Daoy (cell line): ENCODE measurements at places on chromosomes 11 and 22. TPM values are rescaled to one million over a fixed set of nuclear protein-coding genes. Genes with fewer than 3 reads are reported as not detected.
A peak's percentile ranks its signal among the peaks of the same experiment; 100 is the strongest.

DNA sequence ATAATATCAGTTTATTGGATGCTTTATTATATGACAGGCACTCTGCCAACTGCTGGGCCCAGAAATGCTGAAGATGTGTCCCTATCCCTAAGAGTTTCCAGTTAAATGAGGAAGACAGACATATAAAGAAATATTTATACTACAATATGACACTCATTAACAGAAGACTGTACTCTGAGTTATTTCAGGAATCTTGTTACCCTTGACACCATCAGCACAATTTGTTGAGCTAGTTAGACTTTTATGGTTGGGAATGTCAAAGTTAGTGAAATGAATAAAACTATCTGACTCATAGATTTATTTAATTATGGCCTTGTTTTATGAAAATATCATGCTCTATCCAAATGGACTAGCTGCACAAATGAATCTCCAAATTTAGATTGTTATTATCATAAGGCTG lies 25.6 kb upstream of the MSANTD4 start:
- no peak for DNase-seq

- no peak for DNase-seq
Measured at GRCh38 chr11:35138606-35138942, 397 bp upstream of the CD44 start.

The PNPLA5 gene
- total RNA-seq, result not detected in 2 replicates

The OR51B5 gene
- 0.11 TPM in 1 of 2 replicates, not detected in the other for total RNA-seq

- DNase-seq, result no peak
Measured at GRCh38 chr11:128085276-128085675, 502.1 kb downstream of the ETS1 start.

GRCh38 chr11:93784935-93785360 lies 866 bp downstream of the MED17 start:
- no peak for DNase-seq

The NAALAD2 gene
- 0.63 and 1.9 TPM in 2 replicates for total RNA-seq

The TBX10 gene
- total RNA-seq, result not detected in 2 replicates

DNA sequence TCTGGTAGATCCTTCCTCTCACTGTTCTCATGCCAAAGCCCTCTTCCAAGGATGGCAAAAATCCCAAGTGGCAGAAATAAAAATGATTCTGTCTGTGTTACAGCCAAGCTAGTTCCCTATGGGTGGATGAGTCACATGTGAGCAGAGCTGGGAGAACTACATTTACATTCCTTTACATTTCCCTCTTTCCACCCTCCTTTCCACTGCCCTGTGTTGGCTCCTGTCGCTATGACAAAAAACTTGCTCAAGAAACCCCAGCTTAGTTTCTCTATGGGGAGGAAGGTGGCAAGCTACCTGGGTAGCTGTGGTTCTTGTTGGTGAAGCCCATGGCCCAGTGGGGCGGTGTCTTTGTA lies 10.2 kb upstream of the DDB2 start:
- DNase-seq, result peak; percentile 65

GRCh38 chr22:29231971-29232959 lies 26.6 kb downstream of the EMID1 start:
- DNase-seq, result peak; percentile 20

GRCh38 chr11:118051611-118052461 lies 25.0 kb upstream of the TMPRSS4 start:
- no peak for DNase-seq

DNA sequence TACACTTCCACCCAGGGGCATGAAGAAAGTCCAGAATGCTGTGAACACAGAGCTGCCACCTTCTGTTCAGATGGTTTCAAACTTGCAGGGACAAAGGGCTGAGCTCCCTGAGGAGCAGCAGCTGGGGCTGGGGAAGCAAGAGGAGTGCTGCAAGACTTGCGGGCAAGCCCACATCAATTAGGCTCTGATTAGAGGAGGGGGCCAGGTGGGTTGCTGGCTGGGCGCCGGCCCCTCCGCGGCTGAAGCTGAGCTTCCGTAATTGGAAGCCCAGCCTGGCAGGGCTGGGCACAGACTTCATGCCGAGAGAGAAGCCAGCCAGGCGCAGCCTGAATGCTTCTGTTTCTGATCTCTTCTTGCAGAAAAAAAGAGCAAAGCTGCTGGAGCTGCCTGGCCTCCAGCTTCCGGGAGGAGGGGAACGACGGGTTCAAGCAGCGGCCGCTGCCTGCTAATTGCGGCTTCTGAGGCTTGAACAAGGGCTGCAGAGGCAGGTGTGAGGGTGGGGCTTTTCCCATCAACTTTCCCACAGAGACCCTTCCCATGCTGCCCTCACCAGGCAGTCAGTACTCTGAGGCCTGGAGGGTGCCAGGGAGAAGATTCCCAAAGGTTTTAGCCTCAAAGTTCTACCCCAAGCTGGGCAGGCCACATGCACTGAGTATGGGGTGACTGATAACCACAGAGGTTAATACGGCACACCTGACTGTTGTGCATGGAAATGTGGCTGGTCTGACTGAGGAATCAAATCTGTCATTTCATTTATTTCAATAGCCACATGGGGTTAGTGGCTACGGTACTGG lies 91.1 kb upstream of the LMO1 start:
- peak; percentile 24 for DNase-seq

DNA sequence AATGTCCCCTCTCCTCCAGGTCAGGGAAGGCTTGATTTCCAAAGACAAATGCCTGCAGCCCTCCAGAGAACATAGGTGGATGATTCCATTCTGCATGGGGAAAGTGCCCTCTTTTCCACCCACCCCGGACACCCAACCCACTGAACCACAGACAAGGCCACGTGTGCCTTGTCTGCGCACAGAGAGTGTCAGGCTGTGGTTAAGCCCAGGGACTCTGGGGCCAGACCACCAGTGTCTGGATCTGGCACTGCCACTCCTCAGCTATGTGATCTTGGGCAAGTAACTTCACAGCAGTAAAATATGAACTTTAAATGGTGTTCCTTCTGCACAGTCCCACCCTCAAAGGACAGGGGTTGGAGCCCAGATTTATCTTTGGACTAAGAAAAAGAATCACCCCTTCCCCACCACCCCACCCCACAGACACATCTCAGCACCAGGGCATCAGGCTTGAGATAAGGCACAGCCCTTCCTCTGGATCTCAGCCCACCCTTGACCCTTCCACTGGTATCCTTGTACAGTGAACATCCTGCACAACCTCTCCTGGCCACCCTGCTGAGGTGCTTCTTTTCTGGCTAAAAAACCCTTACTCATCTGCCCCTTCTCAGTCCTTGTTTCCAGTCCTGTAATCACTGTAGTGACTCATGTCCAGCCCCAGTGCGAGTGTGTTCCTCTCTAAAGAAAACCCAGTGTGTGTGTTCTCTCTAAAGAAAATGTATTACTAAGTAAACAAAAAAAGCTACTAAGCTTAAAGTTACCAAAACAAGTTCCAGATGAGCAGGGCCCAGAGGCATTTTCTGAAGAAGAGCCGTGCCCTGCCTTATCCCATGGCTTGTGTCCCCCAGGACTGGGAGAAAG lies 1.9 kb upstream of the PTGDR2 start:
- DNase-seq, result no peak

The ANO9 gene
- total RNA-seq, result 0.17 TPM in 1 of 2 replicates, not detected in the other

The C11orf42 gene
- not detected in 2 replicates for total RNA-seq

The HMOX1 gene
- 6.3 and 9.7 TPM in 2 replicates for total RNA-seq

The OR8G5 gene
- not detected in 2 replicates for total RNA-seq

DNA sequence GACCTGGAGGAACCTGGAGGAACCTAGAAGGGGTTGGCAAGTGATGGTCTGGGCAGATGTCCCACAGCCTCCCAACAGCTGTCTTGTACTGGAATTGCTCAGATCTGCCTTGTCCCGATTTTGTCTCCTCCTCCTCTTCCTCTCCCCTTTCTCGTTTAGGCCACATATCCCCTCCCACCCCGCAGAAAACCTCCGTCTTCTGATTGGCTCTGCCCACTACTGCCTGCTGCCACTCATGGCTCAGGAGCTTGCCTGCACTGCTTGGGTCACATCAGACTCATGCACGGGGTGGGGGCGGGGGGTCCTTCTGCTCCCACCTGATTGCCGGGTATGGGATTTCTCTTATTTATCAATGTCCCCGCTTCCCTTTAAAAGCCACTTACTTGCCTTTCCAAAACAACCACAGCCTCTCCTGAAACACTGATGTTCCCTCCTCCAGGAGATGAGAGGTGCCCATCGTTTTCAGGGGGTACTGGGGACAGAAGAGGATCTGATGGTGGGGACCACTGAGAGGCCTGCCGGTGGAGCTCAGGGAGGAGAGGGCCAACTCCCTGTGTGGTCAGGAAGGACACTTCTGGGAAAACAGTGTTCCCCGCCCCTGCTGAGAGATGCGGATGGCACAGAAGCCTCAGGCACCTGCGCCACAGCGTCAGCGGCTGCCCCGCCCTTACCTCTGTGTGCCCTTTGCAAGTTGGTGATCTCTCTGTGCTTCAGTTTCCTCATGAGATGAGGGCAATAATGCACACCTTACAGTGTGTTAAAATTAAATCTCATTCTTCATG lies 14.7 kb downstream of the TOM1 start:
- no peak for DNase-seq

GRCh38 chr11:18203723-18204122 lies 31.1 kb downstream of the MRGPRX4 start:
- DNase-seq, result peak; percentile 40

- DNase-seq, result peak; percentile 92
Measured at GRCh38 chr11:129364143-129364654, 11.4 kb upstream of the BARX2 start.

DNA sequence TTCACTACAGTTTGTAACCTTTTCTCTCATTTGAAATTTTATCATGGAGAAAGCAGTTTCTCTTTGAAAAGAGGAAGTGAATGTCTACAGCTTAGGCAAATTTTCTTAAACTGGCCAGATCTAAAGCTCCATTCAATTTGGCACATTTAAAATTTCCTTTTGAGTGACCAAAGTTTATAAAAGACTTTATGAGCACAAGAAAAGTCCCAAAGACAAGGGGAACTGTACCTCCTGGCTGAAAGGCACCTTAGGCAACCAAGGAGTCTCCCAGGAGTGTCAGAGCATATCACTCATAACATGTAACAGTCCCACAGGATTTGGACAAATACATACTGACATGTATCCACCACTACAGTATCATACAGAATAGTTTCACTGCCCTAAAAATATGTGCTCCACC lies 41.3 kb downstream of the NARS2 start:
- DNase-seq, result no peak

- DNase-seq, result peak; percentile 81
Measured at GRCh38 chr22:32801537-32802236, at the start of gene TIMP3. Gene TIMP3 (plus strand): TSS chr22:32801705. CDS start chr22:32802002, 297 bp downstream.

GRCh38 chr11:122199661-122200060 lies 83.6 kb upstream of the BLID start:
- DNase-seq, result peak; percentile 27

The FXYD6 gene
- 15.8 and 15.9 TPM in 2 replicates for total RNA-seq

- DNase-seq, result no peak
Measured at GRCh38 chr11:116844722-116845121, 7.3 kb upstream of the APOA1 start.

GRCh38 chr11:92601048-92601447 lies 368.4 kb upstream of the MTNR1B start:
- DNase-seq, result no peak

DNA sequence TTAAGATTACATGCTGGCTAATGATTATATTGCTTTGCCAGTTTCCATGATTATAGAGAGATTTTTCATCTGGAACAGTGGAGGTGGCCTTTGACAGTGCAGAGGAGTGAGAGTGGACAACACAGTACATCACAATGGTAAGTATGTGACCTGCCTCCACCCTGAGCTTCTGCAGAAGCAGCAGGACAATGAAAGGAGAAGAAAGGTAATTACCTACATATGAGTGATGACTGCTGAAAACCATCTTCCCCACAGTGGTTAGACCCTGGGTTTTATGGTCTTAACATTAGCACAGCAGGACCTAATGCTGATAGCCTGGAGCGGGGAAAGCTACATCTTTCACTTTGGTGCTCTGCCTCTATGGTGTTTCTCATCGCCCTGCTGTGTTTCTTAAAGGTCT lies 454.7 kb upstream of the DDI1 start:
- no peak for DNase-seq

DNA sequence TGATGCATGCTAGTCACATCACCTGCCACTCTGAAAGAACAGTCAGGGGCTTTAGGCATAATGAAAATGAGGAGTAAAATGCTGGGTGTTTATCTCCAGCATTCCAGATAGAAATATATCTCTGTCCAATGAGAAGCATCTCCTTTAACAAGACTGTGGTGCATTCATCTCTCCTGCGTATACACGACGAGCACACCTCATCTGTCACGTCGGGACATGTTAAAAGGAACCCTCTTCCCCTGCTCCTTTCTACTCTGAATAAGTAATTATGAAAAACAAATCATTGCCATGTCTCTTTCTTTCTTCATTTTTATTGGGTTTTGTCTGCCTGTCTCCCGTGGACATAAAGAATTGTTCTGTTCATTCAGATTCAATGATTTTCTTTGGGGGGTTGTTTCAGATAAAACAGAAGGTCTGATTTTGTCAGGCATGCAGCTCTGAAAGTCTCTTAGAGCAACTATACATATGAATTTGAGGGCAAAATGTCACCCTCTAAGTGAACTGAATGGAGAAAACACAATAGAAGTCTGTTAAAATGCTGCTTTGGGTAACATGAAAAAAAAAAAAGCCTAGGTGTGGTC lies 195.0 kb downstream of the MAML2 start:
- DNase-seq, result no peak

DNA sequence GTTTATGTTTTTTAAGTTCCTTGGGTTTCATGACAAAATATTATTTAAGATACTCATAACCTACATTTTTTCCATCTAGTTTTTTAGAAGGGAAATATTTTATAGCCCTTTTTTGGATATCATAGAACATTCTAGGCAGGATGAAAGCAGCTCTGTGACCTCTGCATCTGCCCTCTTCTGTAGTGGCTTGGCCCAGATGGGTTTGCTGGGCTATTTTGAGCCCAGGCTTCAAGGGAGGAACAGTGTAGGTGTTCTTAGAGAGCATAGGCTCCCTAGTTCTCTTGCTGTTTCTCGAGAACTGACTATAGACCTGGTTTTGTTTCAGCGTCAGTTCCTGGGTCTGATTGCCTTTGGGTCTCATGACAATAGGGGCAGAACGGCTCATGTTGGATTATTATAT lies 32.2 kb downstream of the DIXDC1 start:
- DNase-seq, result no peak

The CARNS1 gene
- total RNA-seq, result 0.34 TPM in 1 of 2 replicates, not detected in the other

GRCh38 chr11:8603696-8604077 lies 9.7 kb upstream of the STK33 start:
- no peak for DNase-seq

The OR9Q2 gene
- total RNA-seq, result not detected in 2 replicates

The KCNE3 gene
- 0.06 TPM in 2 replicates for total RNA-seq

GRCh38 chr11:27697679-27698275 lies 2.5 kb downstream of the BDNF start:
- no peak for DNase-seq
